Fibroblast of villous mesenchyme (primary cell): ENCODE measurements at places on chromosomes 2 and 18. TPM values are rescaled to one million over a fixed set of nuclear protein-coding genes. Genes with fewer than 3 reads are reported as not detected.

FAM237A gene
- total RNA-seq = not detected in 2 replicates

TAF1B gene
- total RNA-seq = 29.8 and 39.3 TPM in 2 replicates

GALNT3 gene
- total RNA-seq = 1.3 and 4.3 TPM in 2 replicates

PAX8 gene
- 1.3 and 1.9 TPM in 2 replicates for total RNA-seq

OLA1 gene
- 68.3 and 101 TPM in 2 replicates for total RNA-seq

PPP1R1C gene
- total RNA-seq = 0.32 and 2.2 TPM in 2 replicates

GTF2A1L gene
- total RNA-seq = 0.32 and 4.7 TPM in 2 replicates

PLEK gene
- not detected in 2 replicates for total RNA-seq

KCNIP3 gene
- 1.3 and 2.6 TPM in 2 replicates for total RNA-seq

SERPINB12 gene
- total RNA-seq = not detected in 2 replicates

CPO gene
- total RNA-seq = not detected in 2 replicates

IL1R1 gene
- 35.8 and 62.6 TPM in 2 replicates for total RNA-seq

MLPH gene
- total RNA-seq = 29.3 and 40.6 TPM in 2 replicates

MIB1 gene
- total RNA-seq = 45.4 and 71.2 TPM in 2 replicates

ACOXL gene
- not detected in 2 replicates for total RNA-seq

IL1A gene
- total RNA-seq = 0.32 and 0.43 TPM in 2 replicates

LRRC30 gene
- total RNA-seq = not detected in 2 replicates

EVX2 gene
- under 0.01 TPM in 1 of 2 replicates, not detected in the other for total RNA-seq

RSAD2 gene
- total RNA-seq = 0.64 and 1.3 TPM in 2 replicates

CD226 gene
- total RNA-seq = 0.97 and 2.6 TPM in 2 replicates

PLA2R1 gene
- 8.4 and 13.0 TPM in 2 replicates for total RNA-seq

BCL11A gene
- total RNA-seq = 0.43 and 1.6 TPM in 2 replicates

SLC11A1 gene
- total RNA-seq = under 0.01 and 0.43 TPM in 2 replicates

CRIM1 gene
- total RNA-seq = 729 and 949 TPM in 2 replicates

APOB gene
- total RNA-seq = under 0.01 TPM in 2 replicates

SCYGR2 gene
- total RNA-seq = not detected in 2 replicates

KHK gene
- 0.97 and 1.3 TPM in 2 replicates for total RNA-seq

DOK6 gene
- 2.6 and 6.9 TPM in 2 replicates for total RNA-seq
